NCI-H187 treated with DMSO at 0.1 percent for 48 hours (cell line): ENCODE measurements at places on chromosomes 4 and X.

DNA sequence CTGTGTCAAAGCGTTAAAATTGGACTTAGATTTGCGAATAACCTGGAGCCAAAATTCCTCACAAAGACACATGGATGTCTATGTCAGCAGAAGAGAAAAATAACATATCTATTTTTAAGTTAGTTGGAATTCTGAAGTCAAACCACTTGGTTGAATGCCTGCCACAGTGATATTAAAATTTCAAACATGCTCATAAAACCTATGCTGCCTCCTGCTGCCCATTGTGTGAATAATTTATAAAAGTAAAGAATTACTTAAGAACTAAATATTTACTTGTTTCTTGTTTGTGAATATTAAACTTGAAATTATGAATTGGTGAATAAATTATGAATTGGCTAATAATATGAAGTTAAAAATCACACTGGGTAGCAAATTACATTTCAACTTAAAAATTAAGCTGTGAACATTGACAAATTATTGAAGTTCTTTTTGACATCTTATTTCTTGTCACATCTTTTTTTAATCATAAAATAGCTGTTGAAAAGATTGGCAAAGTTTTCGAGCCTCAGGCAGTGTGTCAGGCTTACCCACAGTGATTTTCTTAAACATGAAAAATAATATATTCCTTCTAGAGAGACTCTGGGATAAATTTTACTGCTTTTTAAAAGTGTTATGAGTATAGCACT is 35.4 kb downstream of the FABP2 start:
- no peak for DNase-seq

- no peak for DNase-seq
Measured at GRCh38 chr4:105679186-105679585, 29.3 kb downstream of the INTS12 start.

- DNase-seq, result no peak
Measured at GRCh38 chrX:139194571-139195280, 335.8 kb upstream of the F9 start.

GRCh38 chrX:66001596-66001995 is 38.3 kb downstream of the VSIG4 start:
- DNase-seq, result no peak

GRCh38 chr4:34566091-34566490 is 1678.2 kb downstream of the ARAP2 start:
- no peak for DNase-seq

DNA sequence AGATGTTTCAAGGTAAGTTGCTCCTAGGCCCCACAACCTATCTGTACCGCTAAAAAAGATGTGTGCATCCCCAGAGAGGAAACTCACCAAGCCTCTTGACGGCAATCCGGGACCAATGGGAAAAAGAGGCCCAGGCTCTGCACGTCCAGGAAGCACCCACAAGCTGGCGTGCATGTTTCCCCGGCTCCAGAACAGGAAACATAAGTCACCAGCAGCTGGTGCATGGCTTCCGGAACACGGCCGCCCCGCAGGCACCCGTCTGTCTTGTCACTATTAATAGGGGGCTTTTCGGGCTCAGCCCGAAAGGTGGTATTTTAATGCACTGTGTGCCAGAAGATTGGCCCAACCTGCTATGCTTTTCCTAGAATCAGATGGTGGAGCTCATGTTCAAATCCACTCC is 22.2 kb downstream of the CRMP1 start:
- DNase-seq, result no peak

GRCh38 chrX:72394518-72395170 is 88.9 kb upstream of the CITED1 start:
- no peak for DNase-seq

- DNase-seq, result peak; percentile 81
Measured at GRCh38 chr4:85488416-85488815, 13.5 kb downstream of the ARHGAP24 start.

- no peak for DNase-seq
Measured at GRCh38 chrX:97030463-97030862, 146.8 kb downstream of the RPA4 start.

- no peak for DNase-seq
Measured at GRCh38 chrX:45571453-45571852, 370.8 kb upstream of the DIPK2B start.

DNA sequence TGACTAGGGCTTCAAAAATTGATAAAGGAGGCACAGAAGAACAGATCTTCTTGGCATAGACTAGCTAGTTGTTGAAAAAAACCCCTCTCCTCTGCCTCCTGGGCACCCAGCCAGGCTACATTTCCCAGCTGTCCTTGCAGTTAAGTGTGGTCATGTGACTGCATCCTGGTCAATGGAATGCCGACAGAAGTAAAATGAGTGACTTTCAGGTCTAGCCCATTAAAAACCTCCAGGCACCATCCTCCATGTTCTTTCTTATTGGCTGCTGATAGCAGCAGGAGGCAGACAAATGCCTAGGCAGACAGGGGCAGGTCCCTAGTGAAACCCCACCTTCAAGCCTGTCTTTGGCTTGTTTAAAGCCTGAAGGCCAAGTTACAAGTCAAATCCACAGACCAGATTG is 35.3 kb downstream of the ATXN3L start:
- no peak for DNase-seq

GRCh38 chr4:88792268-88792781 is 94.7 kb upstream of the NAP1L5 start:
- no peak for DNase-seq

DNA sequence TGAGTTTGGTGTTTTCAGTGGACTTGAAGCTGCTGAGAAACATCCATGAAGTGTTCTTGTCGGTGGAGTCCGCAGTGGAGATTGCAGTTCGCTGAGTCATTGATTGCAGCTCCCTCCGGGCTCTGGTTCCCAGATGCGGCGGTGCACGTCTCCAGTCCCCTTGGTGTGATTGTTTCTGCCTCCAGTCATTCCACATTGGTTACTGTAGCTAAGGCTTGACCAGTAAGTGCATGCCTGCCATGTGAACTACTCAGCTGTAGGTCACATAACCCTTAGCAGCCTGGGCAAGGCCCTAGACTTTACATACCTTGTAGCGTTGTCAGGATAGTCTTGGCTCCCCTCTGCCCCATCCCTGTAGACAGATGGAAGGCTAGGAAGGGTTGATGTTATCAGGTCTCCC is 53.8 kb upstream of the CLCN4 start:
- no peak for DNase-seq

DNA sequence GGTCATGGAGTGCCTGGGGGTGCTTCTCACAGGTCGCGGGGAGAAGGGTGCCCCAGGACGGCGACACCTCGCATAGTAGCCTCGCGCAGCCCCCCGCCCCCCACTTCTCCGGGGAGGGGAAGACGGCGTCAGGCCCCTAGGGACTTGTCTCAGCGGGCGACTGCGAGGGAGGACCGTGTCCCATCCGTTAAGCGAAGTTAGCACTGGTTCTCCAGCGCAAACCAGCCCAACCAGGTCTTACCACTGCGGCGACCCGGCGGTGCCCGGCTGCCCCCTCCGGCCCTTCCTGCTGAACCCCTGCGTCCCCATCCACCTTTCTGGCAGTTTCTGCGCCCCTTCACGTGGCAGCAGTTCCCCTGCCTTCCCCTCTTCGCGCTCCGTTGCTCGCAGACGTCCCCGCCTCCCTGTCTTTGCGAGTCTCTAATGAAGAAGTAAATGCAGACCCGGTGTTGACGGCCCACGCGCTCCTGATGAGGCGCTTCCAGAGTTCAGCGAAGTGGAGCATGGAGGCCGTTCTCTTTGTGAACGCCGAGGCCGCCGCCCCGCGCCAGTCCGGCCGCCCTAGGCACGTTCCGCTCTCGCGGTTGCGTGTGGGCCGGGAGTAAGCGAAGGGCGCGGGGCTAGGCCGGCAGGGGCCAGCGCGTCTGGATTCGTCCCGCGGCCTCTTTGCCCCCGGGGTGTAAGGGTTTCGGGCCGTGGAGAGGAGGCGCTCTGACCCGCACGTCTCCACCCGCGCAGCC is 3.0 kb downstream of the SLIT2 start:
- DNase-seq, result no peak

GRCh38 chrX:80139564-80139963 is 125.0 kb downstream of the TBX22 start:
- DNase-seq, result no peak

DNA sequence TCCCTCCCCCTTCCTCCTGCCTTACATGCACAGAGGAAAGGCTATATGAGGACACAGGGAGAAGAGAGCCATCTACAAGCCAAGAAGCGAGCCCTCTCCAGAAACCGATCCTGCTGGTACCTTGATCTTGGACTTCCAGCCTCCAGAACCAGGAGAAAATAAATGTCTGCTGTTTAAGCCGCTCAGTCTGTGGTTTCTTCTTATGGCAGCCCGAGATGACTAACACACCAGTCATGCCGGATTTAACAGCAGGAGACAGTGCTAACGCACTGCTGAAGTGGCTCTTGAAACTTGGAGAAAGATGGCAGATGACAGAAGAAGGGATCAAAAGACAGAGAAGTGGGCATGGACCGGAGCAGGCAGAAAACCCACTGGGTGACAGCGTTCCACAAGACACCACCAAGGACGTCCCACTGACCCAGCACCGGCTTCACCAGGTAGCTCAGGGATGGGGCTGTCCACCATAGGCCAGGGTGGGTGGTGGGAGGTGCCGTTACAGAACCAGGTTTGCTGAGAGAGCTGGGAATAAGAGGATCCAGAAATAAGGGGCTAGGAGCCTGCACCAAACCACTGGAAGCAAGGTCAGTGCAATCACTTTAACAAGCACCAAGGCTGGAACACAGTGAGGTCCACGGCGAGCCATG is 6.2 kb upstream of the MAN2B2 start:
- DNase-seq, result no peak

- no peak for DNase-seq
Measured at GRCh38 chrX:154008521-154008920, 11.2 kb downstream of the IRAK1 start.

DNA sequence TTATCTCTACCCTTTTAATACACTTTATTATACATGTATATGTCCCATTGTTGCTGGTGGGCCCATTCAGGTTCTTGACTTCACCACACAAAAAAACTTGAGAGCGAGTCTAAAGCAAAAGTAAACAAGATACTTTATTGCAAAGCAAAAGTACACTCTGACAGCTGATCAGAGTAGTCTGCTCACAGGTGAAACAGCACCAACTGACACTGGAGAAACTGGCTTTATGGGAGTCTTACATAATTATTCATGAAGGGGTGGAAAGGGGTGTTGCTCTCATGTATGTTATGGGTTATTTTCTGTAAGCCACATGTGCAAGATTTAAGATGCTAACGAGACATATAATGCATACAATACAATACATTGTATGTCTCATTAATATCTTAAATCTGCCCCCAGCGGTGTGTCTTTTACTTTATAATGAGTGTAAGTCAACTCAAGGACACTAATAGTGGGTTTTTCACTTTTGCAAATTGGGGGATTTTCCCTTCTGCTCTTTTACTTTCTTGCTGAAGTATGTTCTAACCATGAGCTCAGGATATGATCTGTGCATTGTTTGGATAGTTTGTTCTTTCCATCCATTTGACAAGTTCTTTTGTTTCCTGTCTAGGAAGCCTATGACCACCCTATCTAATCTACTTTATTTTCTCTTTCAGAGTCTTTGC is 256.1 kb upstream of the ITM2A start:
- no peak for DNase-seq

DNA sequence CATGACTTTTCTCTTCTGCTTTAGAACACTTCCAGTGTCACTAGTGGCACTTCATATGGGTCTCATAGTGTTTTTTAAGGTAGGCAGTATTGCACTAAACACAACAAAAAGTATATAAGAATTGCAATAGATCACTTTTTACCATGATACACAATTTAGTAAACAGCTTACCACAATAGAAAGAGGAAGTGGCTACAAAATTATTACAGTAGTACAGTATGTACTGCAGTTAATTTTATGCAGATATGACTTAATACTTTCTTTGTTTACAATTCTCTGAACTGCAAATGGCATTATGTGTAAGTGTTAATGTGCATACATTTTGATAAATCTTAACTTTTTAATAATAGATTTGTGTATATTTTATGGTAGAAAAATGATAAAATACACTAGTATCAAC is 157.3 kb downstream of the RRAGB start:
- DNase-seq, result no peak

GRCh38 chrX:39144956-39145355 is 343.7 kb downstream of the MID1IP1 start:
- no peak for DNase-seq

- no peak for DNase-seq
Measured at GRCh38 chr4:144355811-144356757, 215.6 kb upstream of the GYPA start.

GRCh38 chr4:38630519-38630918 is 33.5 kb upstream of the KLF3 start:
- DNase-seq, result no peak

- DNase-seq, result no peak
Measured at GRCh38 chr4:45621971-45622370, 501.9 kb downstream of the GABRG1 start.

GRCh38 chr4:64799751-64800150 is 390.5 kb upstream of the TECRL start:
- DNase-seq, result no peak

- no peak for DNase-seq
Measured at GRCh38 chr4:3186609-3187008, 62.4 kb upstream of the MSANTD1 start.

GRCh38 chr4:56689201-56689969 is 8.3 kb upstream of the HOPX start:
- DNase-seq, result no peak

- no peak for DNase-seq
Measured at GRCh38 chr4:176479767-176480166, 160.0 kb downstream of the SPCS3 start.

DNA sequence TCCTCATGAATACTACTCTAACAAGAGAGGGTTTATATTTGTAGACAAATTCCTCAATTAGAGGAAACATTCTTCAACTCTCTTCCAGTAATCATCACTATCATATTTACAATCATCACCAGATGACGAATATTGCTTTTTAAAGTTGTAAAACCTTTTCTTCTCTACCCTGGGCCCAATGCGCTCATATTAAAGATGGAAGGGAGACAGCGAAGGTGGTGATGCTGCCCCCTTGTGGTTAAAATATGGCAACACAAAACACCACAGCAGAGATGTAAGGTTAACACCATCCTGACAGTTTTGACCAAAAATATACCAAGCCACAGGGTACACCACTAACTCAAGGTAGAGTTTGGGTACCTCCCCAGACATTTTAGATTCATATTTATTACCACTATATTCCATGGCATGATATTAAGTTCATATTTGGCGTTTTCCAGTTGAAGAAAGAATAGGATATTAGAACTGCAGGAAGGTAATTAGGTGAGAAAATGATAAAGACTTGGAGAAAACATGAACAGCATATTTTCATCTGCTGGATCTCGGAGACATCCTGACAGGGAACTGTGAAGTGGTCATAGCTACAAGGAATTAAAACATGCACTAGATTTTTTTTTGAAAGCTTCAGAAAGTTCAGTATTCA is 72.8 kb downstream of the SLC9A7 start:
- DNase-seq, result no peak
